ENCODE measurements at places on chromosomes 3 and 15. TPM values are rescaled to one million over a fixed set of nuclear protein-coding genes. Genes with fewer than 3 reads are reported as not detected.

DNA sequence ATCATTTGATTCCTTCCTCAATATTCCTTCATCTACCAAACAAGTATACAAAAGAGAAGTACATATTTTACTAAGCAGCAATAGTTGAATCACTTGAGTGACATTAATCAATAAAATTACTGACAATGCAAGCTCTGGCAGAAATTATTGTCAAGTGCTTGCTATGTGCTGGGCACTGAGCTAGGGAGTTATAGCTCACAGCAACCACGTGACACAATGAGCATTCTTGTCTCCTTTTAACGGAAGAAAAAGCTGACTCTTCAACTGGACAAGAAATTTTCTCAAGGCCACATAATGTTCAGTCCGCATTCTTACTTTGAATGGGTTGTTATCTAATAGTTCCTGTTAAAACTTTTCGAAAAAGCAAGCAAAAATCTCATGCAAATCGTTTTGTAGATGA, 500.1 kb downstream of the PYDC2 start:
- no peak for DNase-seq

DNA sequence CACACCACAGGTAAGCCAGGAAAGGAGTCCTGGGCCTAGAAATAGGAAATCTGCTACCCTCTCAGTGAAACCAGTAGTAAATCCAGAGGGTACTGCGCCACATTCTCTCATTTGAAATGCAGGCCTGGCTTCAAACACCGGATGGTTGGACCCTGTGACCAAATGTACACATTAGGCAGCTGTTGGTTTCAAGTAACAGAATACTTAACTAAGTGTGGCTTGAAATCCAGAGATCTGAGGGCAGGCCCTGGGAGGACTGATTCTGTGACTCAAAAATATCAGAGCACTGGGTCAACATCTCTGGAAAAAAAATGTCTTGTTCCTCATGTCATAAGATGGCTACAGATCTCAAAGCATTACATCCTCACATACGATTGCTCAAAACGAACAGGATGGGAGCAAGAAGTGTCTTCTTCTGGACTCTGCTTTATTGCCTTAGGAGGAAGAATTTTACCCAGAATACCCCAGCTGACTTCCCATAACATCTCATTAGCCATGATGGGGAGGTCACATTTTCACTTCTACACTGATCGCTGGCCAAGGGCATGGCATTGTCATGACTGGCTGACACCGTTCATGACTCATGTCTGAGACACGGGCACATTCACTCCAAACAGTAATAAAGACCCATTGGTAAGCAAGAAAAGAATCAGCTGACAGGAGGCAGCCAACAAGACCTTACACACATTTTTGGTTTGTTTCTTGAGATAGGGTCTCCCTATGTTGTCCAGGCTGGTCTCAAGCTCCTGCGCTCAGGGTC, 166.0 kb downstream of the ARRDC4 start:
- no peak for DNase-seq

SEMA5B gene
- not detected for total RNA-seq

GRCh38 chr3:167671878-167672427, 18.2 kb upstream of the WDR49 start:
- DNase-seq = no peak

DNA sequence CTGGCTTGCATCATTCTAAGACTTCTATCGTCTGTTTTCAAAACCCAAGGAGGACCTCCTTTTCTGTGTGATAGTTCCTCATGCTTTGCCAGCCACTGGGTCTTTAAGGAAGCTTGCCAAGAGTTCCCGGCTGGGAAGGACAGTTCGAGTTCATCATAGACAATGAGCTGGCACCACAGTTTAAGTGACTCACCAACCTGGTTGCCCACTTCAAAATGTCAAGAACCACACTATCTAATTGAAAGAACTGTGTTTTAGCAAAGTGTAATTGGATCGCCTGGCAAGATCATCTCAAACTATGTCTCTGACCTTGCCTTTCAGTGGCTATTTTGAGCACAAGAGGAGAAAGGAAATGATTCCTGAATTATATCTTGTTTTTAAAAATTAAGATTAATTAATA, 27.9 kb downstream of the SOX2 start:
- no peak for DNase-seq

GRCh38 chr3:197499427-197499826, 56.3 kb downstream of the BDH1 start:
- DNase-seq = no peak

- DNase-seq = no peak
Measured at GRCh38 chr3:40181182-40181581, 128.3 kb upstream of the EIF1B start.

- DNase-seq = no peak
Measured at GRCh38 chr3:21331857-21332256, 419.2 kb downstream of the ZNF385D start.

DNA sequence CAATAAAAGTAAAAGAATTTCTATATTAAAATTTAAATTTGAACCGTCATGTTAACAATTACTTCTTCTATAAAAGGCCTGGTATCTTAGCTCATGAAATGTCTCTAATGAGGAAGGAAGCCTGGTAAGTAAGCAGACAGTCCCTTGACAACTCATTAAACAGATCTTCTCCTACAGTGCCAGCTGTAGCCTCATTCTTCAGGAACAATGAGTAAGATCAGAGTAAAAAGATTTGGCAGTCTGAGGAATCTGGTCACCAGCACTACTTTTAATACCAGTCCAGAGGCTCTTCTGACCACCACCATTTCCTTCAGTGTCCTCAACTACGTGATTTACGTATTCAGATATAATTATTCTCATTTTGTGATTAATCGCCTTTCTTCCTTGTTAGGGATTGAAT, 955.0 kb upstream of the ALCAM start:
- DNase-seq = no peak

DNA sequence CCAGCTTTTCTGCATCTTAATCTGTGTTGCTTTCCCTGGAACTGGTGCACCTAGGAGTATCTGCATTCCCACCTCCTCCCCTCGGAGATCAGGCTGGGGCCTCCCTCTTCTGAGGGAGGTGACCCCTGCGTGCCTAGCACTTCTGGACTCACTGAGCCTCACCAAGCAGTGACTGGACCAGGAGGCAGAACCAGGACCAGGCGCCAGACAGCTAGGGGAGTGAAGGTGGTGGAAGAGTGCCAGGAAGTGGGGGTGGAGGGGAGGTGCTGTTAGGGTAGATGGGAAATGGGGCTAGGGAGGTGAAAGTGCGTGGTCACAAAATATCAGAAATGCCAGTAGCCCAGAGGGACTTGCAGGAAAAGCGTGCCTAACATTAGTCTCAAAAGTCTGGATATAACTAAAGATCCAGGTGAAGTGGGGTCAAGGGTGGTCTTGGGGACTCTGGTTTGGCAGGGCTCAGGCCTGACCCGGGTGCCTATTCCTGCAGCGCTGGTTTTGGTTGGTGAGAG, 1.2 kb downstream of the DUOXA2 start:
- DNase-seq = no peak

FAM131A gene
- total RNA-seq = 5.5 TPM

GRCh38 chr3:141103067-141103466, 51.9 kb downstream of the SPSB4 start:
- no peak for DNase-seq

DNA sequence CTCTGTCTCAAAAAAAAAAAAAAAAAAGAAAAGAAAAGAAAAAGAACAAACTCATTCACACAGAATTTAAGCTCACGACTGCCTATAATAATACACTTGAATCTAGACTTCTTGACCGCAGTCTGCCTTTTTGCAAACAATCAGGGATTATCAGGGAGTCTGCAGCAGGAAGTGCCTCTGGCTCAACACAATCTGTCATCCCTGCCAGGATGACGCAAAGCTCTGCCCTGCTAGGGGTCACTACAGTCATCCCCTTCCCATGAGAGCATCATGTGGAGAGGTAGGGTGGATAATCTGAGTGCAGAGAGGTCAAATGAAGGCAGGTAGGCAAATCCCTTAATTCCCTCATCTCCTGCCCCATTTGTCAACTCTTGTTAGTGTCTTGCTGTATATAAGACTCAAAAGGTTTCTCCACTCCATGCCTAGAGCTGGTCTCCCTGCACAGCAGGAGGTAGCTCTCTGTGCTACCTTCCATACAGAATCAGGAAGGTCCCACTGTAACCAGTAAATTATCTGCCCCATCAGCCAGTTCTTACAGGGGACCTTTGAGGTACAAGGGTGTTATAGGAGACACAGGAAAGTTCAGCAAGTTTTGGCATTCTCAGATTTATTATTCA, 4.2 kb downstream of the UBAP1L start:
- no peak for DNase-seq
